ENCODE measurements at places on chromosomes 6 and 20. TPM values are rescaled to one million over a fixed set of nuclear protein-coding genes. Genes with fewer than 3 reads are reported as not detected.

ANGPT4 gene
- total RNA-seq = not detected

APOM gene
- 0.85 TPM for total RNA-seq

BPIFB1 gene
- total RNA-seq = not detected

ZC2HC1B gene
- not detected for total RNA-seq

VSTM2L gene
- total RNA-seq = 24.5 TPM

OOEP gene
- not detected for total RNA-seq

SCUBE3 gene
- 96.6 TPM for total RNA-seq

GCM1 gene
- total RNA-seq = not detected

C6orf132 gene
- total RNA-seq = 0.75 TPM

PNPLA1 gene
- total RNA-seq = not detected

GPX5 gene
- total RNA-seq = not detected

FOXA2 gene
- total RNA-seq = not detected

SDHAF4 gene
- total RNA-seq = 9.0 TPM

VGLL2 gene
- not detected for total RNA-seq

DOP1A gene
- total RNA-seq = 25.1 TPM

LKAAEAR1 gene
- total RNA-seq = 0.55 TPM

RFX6 gene
- not detected for total RNA-seq

CAP2 gene
- total RNA-seq = 90.4 TPM

HCK gene
- not detected for total RNA-seq

PACSIN1 gene
- total RNA-seq = not detected

PXMP4 gene
- total RNA-seq = 6.4 TPM
